Progenitor cell of endocrine pancreas (in vitro differentiated cells): ENCODE measurements at places on chromosomes 7 and 10. TPM values are rescaled to one million over a fixed set of nuclear protein-coding genes. Genes with fewer than 3 reads are reported as not detected.

The DOCK1 gene
- 77.8 and 81.2 TPM in 2 replicates for total RNA-seq

GRCh38 chr7:130982160-130982638, 248.2 kb upstream of the KLF14 start:
- peaks cover 6% of the 10 kb centered on the region for H3K27me3 ChIP-seq
- H3K27ac ChIP-seq: no peak overlapping the region
- H3K36me3 ChIP-seq: no peaks in the 10 kb centered on the region
- peaks cover 3% of the 10 kb centered on the region for H3K4me1 ChIP-seq
- DNase-seq: no peak
- no peak overlapping the region for H3K4me3 ChIP-seq

DNA sequence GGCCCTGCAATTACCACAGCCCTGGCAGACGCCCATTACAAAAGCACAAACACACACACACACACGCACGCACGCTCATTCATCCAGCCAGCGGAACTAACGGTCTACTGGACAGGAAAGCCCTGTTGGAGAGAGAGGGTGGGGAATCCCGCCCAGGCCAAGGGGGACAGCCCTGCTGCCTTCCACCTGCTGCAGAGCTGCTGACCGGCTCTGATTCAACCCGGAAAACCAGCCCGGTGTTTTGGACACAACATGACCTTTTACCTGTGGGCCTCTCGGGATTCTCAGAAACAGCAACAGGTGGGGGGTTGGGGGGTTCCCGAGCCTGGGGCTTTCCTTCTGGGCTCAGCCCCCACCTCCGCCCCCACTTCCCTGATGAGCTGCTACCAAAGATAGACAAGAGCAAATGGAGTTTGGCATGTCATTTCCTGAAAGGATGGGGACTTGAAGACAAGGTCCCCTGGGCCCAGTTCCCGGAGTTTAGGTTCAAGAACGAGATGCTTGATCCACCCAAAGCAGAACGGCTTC, 18.5 kb upstream of the SERPINE1 start:
- no peaks in the 10 kb centered on the region for H3K36me3 ChIP-seq
- no peaks in the 10 kb centered on the region for H3K4me1 ChIP-seq
- no peak overlapping the region for H3K27ac ChIP-seq
- DNase-seq: no peak
- H3K4me3 ChIP-seq: no peak overlapping the region

DNA sequence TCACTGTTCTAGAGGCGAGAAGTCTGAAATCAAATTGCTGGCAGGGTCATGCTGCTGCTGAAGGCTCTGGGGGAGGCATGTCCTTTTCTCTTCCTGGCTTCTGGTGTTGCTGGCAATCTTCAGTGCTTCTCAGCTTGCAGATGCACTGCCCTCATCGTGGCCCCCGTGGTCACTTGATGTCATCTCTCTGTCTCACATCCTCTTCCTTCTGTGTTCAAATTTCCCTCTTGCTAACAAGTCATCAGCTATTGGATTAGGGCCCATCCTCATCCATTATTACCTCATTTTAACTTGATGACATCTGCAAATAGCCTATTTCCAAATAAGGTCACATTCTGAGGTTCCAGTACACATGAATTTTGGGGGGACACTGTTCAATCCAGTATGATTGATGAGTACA, 36.6 kb upstream of the SRGN start:
- no peak overlapping the region for H3K4me3 ChIP-seq
- H3K36me3 ChIP-seq: no peaks in the 10 kb centered on the region
- no peak for DNase-seq
- H3K27ac ChIP-seq: no peak overlapping the region
- peaks cover 18% of the 10 kb centered on the region for H3K27me3 ChIP-seq

DNA sequence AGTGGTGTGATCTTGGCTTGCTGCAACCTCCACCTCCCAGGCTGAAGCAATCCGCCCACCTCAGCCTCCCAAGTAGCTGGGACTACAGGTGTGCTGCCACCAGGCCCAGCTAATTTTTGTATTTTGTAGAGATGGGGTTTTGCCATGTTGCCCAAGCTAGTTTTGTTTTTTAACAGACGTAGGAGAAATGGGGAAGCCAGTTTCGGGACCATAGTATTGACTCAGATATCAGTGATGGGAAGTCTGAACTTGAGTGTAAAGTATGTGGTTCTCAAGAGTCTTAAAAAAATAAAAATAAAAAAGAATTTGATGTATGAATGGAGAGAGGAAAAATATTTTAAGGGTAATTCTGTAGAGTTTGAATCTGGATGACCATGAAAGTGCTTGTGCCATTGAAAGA, 34.2 kb downstream of the SP4 start:
- H3K36me3 ChIP-seq: peaks cover 28% of the 10 kb centered on the region
- H3K27ac ChIP-seq: no peak overlapping the region
- no peaks in the 10 kb centered on the region for H3K27me3 ChIP-seq
- H3K4me3 ChIP-seq: no peak overlapping the region
- no peak for DNase-seq
- peaks cover 11% of the 10 kb centered on the region for H3K4me1 ChIP-seq

DNA sequence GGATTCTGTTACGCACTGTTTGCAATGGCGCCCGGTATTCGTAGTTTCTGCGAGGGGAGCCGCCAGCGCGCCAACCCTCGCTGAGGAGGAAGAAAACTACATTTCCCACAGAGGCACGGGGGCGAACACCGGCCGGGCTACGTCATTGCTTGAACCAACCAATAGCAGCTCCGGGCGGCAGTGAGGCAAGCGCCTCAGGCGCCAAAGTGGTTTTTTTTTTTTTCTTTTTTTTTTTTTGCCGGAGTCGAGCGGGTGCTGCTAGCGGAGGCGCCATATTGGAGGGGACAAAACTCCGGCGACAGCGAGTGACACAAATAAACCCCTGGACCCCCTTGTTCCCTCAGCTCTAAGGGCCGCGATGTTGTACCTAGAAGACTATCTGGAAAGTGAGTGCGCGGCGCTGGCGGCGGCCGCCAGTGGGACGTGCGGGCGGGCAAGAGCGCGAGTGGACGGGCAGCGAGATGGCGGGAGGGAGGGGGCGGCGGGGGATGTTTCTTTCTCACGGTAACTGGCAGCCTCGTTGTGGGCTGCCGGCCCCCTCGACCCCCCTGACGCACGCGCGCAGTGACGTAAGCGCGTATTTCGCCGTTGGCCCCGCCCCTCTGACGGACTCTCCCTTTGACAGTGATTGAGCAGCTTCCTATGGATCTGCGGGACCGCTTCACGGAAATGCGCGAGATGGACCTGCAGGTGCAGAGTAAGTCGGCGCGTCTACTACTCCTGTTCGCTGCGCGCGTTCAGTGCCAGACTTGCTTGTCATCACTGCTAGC, at the start of gene ING3:
ING3 (plus strand) TSS at position 239 of the 770 bp plus-strand sequence; CDS start at position 359, 120 bp downstream.
- H3K4me3 ChIP-seq: peak within 1 kb of the TSS; percentile 90
- peaks cover 20% of the 10 kb centered on the region for H3K4me1 ChIP-seq
- DNase-seq: peak; percentile 98

GRCh38 chr7:35905555-35905954, 104.7 kb downstream of the SEPTIN7 start:
- H3K36me3 ChIP-seq: peaks cover 6% of the 10 kb centered on the region
- no peaks in the 10 kb centered on the region for H3K27me3 ChIP-seq
- no peak overlapping the region for H3K4me3 ChIP-seq
- no peaks in the 10 kb centered on the region for H3K4me1 ChIP-seq
- H3K27ac ChIP-seq: no peak overlapping the region

- no peak overlapping the region for H3K27ac ChIP-seq
- no peak overlapping the region for H3K4me3 ChIP-seq
- H3K36me3 ChIP-seq: no peaks in the 10 kb centered on the region
- H3K27me3 ChIP-seq: no peaks in the 10 kb centered on the region
These were observed 359.4 kb downstream of the GRID1 start for GRCh38 chr10:86007171-86007570.

DNA sequence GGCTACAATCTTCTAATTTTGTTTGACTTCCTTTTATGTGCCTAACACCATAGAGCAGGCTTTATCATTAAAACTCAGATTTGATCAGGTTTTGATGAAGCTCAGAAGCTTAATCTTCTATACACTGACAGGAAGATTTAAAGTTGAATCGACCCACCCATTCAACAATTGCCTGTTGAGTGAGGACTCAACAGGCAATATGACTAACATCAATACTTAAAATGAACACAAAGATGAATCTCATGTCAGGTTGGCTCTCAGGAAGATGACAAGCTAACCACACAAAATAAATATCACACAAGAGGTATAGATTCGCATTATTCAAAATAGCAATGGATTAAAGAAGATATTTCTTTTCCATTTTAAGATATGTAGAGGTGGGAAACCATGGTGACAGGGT, 36.7 kb upstream of the SNX13 start:
- no peak overlapping the region for H3K4me3 ChIP-seq
- no peaks in the 10 kb centered on the region for H3K27me3 ChIP-seq
- no peaks in the 10 kb centered on the region for H3K4me1 ChIP-seq
